ENCODE measurements at places on chromosomes 1 and 21. TPM values are rescaled to one million over a fixed set of nuclear protein-coding genes. Genes with fewer than 3 reads are reported as not detected.
A peak's percentile ranks its signal among the peaks of the same experiment; 100 is the strongest.

Gene MAP10
- total RNA-seq: 3.0 TPM

DNA sequence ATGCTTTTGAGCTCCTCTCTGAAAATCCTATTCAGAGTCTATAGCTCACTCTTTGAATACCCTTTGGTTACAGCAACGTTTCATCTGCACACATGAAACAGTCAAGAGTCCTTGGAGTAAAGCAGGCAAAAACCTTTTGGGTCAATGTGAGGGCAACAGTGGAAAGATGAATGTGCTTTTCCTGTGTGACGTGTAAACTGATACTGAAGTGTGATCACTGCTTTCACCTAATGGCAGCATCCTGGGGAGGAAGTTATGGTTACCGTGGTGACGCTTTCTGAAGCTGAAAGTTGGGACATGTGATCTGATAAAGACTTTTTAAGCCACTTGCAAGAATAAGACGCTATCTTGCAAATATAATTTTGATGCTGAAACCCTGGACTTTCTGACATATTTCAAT lies 160.0 kb downstream of the SEC16B start:
- H3K36me3 ChIP-seq: no peaks in the 10 kb centered on the region
- no peaks in the 10 kb centered on the region for H3K4me1 ChIP-seq
- no peak overlapping the region for H3K27ac ChIP-seq
- no peak for DNase-seq
- no peaks in the 10 kb centered on the region for H3K27me3 ChIP-seq

GRCh38 chr1:60581455-60582220 lies 500.7 kb upstream of the NFIA start:
- H3K27me3 ChIP-seq: no peaks in the 10 kb centered on the region
- H3K4me1 ChIP-seq: no peaks in the 10 kb centered on the region
- H3K27ac ChIP-seq: no peak overlapping the region
- DNase-seq: no peak
- H3K36me3 ChIP-seq: no peaks in the 10 kb centered on the region
- no peak overlapping the region for H3K4me3 ChIP-seq

- H3K27ac ChIP-seq: no peak overlapping the region
- DNase-seq: no peak
- no peaks in the 10 kb centered on the region for H3K36me3 ChIP-seq
- no peaks in the 10 kb centered on the region for H3K27me3 ChIP-seq
- H3K4me1 ChIP-seq: no peaks in the 10 kb centered on the region
- no peak overlapping the region for H3K4me3 ChIP-seq
These were observed 148.1 kb downstream of the NRIP1 start for GRCh38 chr21:14916676-14917141.

Gene NBPF4
- not detected for total RNA-seq

- H3K36me3 ChIP-seq: no peaks in the 10 kb centered on the region
- no peak overlapping the region for H3K27ac ChIP-seq
- H3K4me3 ChIP-seq: no peak overlapping the region
- no peaks in the 10 kb centered on the region for H3K27me3 ChIP-seq
These were observed 62.3 kb downstream of the ZNF644 start for GRCh38 chr1:90959352-90960206.

Gene ALPL
- 242 TPM for total RNA-seq

- H3K4me3 ChIP-seq: no peak overlapping the region
- no peaks in the 10 kb centered on the region for H3K4me1 ChIP-seq
- no peaks in the 10 kb centered on the region for H3K27me3 ChIP-seq
These were observed 97.5 kb downstream of the SPATA46 start for GRCh38 chr1:162279136-162279498.

DNA sequence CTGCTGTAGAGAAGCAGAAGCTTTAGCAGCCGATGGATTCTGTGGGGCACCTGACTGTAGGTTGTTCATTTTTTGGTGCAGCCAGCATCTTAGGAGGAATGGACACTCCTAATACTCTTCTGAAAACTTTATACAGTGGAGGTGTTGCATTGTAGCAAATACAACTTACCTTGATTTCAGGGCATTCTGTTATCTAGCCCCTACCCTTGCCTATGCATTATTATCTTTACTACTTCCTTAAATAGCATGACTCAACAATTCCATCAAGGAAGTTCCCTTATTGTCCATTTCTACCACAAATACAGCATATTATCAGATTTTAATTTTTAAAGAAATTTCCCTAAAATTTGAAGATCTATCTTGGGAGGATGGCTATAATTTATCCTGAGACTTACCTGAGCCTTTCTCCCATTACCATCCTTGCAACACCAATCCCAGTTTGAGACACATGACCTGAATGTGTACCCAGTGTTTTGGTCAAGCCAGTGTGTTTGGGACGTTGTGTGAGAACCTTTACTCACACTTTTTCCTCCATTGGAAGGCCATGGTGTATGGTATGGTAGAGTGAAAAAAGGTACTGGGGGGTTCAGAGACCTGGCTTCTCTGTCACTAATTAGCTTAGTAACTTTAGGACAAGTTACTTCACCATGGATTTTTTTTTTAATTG lies 9.2 kb downstream of the POU2F1 start:
- H3K4me3 ChIP-seq: no peak overlapping the region
- H3K36me3 ChIP-seq: no peaks in the 10 kb centered on the region
- H3K27ac ChIP-seq: no peak overlapping the region
- H3K27me3 ChIP-seq: no peaks in the 10 kb centered on the region
- DNase-seq: no peak
- no peaks in the 10 kb centered on the region for H3K4me1 ChIP-seq

Gene PLA2G4A
- total RNA-seq: 8.1 TPM

Gene CYP4Z1
- total RNA-seq: 1.3 TPM

Gene NBPF10
- 3.1 TPM for total RNA-seq

Gene SYTL1
- total RNA-seq: 10.5 TPM

- DNase-seq: no peak
- H3K27me3 ChIP-seq: no peaks in the 10 kb centered on the region
- no peaks in the 10 kb centered on the region for H3K4me1 ChIP-seq
These were observed 70.2 kb upstream of the S1PR1 start for GRCh38 chr1:101166583-101167120.

Gene S100B
- 3.2 TPM for total RNA-seq

DNA sequence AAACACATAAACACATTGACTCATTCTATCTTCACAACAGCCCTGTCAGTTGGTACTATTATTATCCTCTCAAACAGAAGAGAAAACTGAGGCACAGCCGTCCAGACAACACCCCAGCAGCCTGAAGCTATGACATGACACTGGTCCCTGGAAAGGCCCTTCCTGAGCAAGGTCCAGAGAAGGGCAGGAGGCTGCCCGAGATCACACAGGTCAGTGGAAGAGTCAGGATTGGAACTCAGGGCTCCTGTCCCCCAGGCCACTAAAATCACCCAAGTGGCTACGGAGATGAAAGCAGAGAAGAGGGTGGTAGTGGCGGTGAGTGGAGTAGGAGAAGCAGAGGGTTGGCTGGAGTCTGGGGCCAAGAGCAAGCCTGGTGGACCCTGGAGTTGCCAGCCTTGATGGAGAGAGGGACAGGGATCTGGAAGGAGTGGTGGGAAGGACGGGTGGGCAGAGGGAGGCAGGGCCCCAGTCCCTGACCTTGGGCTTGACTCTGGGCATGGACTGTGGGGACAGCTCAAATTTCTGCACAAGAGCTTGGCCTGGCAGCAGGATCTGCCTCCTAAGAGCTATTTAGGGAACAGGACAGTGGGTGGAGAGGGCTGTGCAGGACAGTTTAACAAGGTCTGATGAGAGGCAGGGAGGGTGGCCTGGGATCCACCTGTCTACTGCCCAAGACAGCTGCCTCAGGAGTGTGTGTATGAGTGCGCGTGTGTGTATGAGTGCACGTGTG lies 15.8 kb downstream of the MYOM3 start:
- no peaks in the 10 kb centered on the region for H3K27me3 ChIP-seq
- no peak for DNase-seq
- H3K27ac ChIP-seq: peak overlapping the region; percentile 81
- no peaks in the 10 kb centered on the region for H3K36me3 ChIP-seq

DNA sequence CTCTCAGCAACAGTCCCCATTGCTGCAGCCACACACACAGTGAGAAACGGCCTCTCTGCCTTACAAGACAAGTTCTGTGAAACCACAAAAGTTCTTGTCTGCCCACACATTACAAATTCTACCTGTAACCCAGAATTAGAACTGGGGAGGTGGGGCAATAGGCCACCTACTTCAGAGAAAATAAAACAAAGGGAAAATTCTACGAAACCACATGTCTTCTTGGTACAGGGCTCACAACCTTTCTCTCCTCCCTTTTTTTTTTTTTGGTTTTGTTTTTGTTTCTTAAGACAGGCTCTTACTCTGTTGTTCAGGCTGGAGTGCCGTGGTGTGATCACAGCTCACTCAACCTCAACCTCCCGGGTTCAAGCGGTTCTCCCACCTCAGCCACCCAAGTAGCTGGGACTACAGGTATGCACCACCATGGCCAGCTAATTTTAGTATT lies 30.2 kb downstream of the LPAR3 start:
- no peaks in the 10 kb centered on the region for H3K36me3 ChIP-seq
- H3K27me3 ChIP-seq: peaks cover 2% of the 10 kb centered on the region
- H3K4me1 ChIP-seq: no peaks in the 10 kb centered on the region
- no peak overlapping the region for H3K4me3 ChIP-seq
- no peak overlapping the region for H3K27ac ChIP-seq

Gene C1orf53
- total RNA-seq: 3.6 TPM

Gene THBS3
- total RNA-seq: 26.6 TPM

DNA sequence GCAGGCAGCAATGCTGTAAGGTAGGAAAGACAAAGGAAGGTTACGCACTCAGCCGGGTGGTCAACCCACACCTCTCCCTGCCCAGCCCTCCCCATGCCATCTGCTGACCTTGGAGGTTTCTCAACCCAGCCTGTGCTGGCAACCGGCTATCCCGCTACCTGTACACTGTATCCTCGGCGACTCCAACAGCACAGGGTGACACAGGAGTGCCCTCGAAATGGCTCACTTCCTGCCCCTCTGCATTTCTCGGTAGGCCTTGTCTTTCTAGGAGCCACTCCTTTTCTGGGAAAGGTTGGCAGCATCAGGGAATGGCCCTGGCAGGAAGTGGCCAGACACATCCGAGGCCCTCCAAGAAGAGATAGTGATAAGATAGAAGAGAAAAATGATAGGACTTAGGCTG lies 124.0 kb downstream of the PROX1 start:
- peaks cover 2% of the 10 kb centered on the region for H3K27me3 ChIP-seq
- no peak overlapping the region for H3K27ac ChIP-seq
- H3K36me3 ChIP-seq: no peaks in the 10 kb centered on the region
- peaks cover 4% of the 10 kb centered on the region for H3K4me1 ChIP-seq

DNA sequence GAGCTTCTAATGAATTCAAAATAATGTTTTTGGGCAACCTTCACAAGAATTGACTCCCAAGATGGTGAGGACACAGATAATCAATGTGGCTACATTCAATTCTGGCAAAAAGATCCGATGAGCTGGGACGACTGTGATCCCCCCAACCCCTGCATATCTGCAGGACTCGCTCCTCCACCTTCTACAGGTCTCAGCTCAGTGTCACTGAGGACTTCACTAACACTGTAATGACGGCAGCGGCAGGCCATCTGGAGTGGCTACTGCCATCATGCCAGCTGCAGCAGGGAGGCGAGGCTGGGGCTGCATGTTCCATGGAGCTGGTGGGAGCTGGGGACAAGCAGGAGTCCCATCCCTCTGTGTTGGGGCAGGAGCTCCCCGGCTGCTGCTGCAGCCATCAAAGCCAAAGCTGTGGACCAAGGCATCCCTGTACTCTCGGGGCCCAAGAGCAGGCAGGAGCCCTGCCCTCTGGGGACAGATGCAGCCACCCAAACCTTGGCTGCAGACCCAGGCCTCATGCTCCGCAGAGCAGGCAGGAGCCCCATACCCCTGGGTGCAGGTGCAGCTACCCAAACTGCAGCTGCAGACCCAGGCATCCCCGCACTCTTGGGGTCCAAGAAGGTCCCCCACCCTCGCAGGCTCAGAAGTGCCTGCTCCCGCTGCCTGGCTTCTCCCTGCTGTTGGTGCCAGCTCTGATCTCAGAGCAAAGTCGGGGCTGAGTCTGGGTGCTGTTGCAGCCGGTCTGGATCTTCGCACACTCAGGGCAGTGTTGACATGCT lies 12.2 kb upstream of the DHRS3 start:
- DNase-seq: no peak
- no peak overlapping the region for H3K27ac ChIP-seq
- no peak overlapping the region for H3K4me3 ChIP-seq
- no peaks in the 10 kb centered on the region for H3K27me3 ChIP-seq

DNA sequence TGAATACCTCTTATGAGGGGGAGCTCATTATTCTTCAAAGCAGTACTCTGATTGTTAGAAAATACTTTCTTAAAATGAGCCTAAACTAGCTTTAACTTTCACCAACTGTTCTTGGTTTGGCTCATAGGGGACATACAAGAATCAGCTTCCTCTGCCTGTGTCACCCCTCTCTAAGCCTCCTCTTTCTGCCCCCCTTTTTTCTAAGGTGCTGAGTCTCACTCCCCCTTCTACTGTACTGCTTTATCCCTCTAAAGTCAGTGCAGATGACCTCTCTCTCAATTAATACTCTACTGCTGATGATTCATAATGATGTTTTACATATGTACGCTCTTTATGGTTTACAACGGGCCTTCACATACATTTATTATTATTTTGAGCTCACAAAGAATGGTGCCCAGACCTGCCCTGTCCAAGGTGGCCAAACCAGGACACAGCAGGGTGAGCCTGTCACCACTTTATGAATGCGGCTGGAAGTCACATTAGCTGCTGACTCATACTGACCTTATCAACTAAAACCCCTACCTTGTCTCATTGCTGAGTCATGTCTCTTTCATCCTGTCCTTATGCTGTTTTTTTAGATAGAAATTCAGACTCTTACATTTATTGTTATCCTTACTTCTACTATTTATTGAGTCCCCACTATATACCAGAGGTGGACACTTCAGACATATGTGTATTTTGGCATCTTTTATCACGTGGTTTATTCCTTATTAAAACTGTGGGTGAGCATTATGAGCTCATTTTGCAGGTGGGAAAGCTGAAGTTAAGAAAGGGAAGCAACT lies 126.9 kb downstream of the RNF220 start:
- no peak for DNase-seq
- H3K4me3 ChIP-seq: no peak overlapping the region
- H3K27me3 ChIP-seq: peaks cover 3% of the 10 kb centered on the region
- no peaks in the 10 kb centered on the region for H3K36me3 ChIP-seq
- no peaks in the 10 kb centered on the region for H3K4me1 ChIP-seq

DNA sequence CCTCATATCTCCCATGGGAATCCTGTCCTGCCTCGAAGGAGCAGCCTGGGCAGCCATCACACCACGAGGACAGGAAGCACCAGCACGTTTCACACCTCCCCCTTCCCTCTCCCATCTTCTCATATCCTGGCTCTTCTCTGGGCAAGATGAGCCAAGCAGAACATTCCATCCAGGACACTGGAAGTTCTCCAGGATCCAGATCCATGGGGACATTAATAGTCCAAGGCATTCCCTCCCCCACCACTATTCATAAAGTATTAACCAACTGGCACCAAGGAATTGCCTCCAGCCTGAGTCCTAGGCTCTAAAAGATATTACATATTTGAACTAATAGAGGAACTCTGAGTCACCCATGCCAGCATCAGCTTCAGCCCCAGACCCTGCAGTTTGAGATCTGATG lies 8.7 kb downstream of the SLAMF8 start:
- H3K4me3 ChIP-seq: no peak overlapping the region
- H3K4me1 ChIP-seq: no peaks in the 10 kb centered on the region
- no peak for DNase-seq
- H3K27ac ChIP-seq: no peak overlapping the region
- no peaks in the 10 kb centered on the region for H3K36me3 ChIP-seq
- no peaks in the 10 kb centered on the region for H3K27me3 ChIP-seq

- peak overlapping the region; percentile 44 for H3K27ac ChIP-seq
- peaks cover 18% of the 10 kb centered on the region for H3K4me1 ChIP-seq
- peaks cover 2% of the 10 kb centered on the region for H3K27me3 ChIP-seq
- peak overlapping the region; percentile 30 for H3K4me3 ChIP-seq
These were observed 905 bp downstream of the LIX1L start for GRCh38 chr1:145956781-145957442.

Gene SLC6A17
- 0.03 TPM for total RNA-seq
